MG63 (cell line): ENCODE measurements at places on chromosomes 7 and 10. TPM values are rescaled to one million over a fixed set of nuclear protein-coding genes. Genes with fewer than 3 reads are reported as not detected.

The CPA1 gene
- not detected in 2 replicates for total RNA-seq

The VIPR2 gene
- total RNA-seq = not detected in 2 replicates

GRCh38 chr10:70584366-70584765 is 18.2 kb downstream of the PRF1 start:
- no peak for DNase-seq

The PDK4 gene
- 0.33 and 0.84 TPM in 2 replicates for total RNA-seq

DNA sequence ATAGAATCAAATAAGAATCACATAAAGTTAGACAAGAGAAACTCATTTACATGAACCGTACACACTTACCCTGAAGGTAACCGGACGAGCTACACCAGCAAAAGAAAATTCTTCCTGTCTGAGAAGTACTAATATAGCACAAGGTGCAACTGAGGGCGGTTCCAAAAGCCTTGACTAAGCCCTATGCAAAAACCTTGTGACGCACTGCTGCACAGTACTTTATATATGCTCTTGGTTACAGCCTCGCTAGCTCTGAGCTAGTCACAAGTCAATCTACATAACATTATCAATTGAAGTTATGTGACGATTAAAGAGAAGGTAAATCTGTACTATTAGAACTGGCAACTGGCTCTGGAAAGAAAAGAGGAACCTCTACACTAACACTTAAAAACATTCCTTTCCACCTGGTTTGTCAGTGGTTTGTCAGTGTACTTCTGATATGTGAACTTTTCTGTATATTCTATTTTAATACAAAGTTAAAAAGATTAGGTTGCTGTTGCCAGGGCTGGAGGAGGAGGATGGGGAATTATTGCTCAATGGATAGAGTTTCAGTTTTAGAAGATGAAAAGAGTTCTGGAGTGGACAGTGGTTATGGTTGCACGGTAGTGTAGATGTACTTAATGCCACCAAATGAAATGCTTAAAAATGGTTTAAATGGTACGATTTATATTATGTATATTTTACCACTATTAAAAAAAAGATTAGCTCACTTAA is 21.6 kb downstream of the NT5C3A start:
- no peak for DNase-seq

- no peak for DNase-seq
These were observed 38.1 kb downstream of the GDI2 start for GRCh38 chr10:5774987-5775620.

- DNase-seq = no peak
These were observed 78.0 kb downstream of the GOLGA7B start for GRCh38 chr10:97927622-97928021.
